ENCODE measurements at places on chromosomes 7 and 10.

DNA sequence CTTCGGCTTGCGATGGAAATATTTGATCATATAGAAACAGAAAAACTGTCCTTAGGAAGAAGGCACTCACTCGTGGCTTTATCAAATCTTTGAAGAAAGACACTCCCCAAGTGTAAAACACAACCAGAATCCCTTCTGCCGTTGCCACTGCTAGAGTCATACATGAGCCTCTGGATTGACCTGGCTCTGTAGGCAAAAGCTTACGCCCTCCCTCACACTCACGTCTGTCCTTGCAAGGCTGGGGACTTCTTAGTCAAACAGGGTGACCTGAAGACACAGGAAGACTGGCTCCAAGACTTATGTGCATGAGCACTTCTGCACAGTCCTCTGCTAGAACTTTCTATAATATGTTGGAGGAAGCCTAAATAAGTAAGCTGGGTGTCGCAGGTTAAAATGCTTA, 135.4 kb upstream of the MDFIC start:
- no peak for DNase-seq

GRCh38 chr10:3774814-3775695, 10.0 kb downstream of the KLF6 start:
- DNase-seq: no peak

DNA sequence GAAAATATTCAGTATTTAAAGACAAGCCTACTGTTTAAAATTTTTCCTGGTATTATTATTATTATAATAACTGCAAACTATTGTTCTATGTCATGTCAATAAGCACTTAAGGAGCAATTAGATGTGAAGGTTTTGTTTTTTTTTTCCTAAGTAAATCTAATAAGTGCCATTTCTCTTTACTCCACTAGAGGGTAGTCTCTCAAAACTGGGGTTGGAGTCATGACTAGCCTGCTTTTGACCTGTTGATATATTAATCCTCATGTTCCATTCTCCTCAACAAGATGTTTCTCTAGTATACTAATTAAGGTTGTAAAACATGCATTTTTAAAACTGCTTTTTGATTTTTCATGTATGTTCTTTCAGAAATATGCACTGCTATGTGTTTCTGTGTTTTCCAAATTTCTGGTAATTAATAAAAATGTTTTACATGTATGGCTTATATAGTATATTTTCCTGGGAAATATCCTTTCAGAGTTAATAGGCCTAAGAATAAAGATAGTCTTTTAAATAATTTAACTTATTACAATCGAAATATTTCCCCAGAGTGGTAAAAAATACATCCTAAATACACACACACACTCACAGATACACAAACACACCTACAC, 1.0 kb upstream of the LRRN3 start:
- DNase-seq: no peak

GRCh38 chr10:109762555-109762954, 160.8 kb downstream of the XPNPEP1 start:
- DNase-seq: no peak

GRCh38 chr10:30037620-30038336, 21.6 kb downstream of the JCAD start:
- no peak for DNase-seq

DNA sequence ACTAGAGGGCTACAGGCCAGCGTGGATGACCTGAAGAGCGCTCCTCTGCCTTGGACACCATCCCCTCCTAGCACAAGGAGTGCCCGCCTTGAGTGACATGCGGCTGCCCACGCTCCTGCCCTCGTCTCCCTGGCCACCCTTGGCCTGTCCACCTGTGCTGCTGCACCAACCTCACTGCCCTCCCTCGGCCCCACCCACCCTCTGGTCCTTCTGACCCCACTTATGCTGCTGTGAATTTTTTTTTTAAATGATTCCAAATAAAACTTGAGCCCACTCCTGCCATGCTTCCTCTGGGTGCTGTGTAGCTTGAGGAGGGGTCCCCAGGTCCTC, 4.5 kb downstream of the SNCG start:
- DNase-seq: no peak

GRCh38 chr7:155861480-155861868, 49.2 kb upstream of the SHH start:
- DNase-seq: no peak

- no peak for DNase-seq
These were observed 279.1 kb downstream of the PHF14 start for GRCh38 chr7:11252705-11253272.

DNA sequence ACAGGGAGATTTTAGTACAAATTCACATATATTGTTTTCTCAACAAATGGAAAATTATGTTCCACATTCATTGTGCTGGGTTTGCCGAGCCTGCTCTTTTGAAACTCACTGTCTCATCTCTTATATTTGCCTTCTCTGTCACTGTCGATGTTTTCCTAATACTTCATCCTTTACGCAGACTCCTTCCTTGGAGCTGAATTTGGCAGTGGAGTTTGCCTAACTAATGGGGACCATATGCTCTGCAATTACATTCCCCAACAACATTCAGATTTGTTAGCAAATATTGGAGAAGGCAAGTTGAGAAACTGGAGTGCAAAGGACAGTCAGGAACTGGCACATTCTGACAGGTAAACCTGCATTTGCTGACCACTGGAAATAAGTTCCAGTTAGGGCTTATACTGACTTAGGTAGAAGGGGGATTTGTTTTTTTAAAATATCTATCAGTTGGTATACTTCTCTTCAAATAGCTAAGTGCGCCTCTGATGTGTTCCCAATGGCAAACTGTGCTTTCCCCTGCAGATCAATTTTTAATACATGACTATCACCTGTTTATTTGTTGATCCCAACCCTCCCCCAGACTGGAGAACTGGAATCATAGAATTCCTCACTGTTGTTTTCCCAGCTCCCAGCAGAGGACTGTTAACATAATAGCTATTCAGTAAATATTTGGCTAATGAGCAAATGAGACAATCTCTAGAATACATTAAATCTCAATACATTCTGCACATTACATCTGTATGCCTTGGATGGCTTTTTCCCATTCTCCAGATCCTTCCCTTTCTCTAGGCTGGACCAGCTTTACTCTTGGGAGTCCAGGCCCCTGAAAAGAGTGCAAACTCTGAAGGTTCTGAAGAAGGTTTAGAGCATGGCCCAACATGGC, 769.3 kb downstream of the KCNMA1 start:
- DNase-seq: no peak

GRCh38 chr10:98423691-98424120, 8.7 kb upstream of the PYROXD2 start:
- DNase-seq: no peak

- DNase-seq: peak; percentile 5
These were observed 488 bp downstream of the EIF4H start for GRCh38 chr7:74174606-74175082.

DNA sequence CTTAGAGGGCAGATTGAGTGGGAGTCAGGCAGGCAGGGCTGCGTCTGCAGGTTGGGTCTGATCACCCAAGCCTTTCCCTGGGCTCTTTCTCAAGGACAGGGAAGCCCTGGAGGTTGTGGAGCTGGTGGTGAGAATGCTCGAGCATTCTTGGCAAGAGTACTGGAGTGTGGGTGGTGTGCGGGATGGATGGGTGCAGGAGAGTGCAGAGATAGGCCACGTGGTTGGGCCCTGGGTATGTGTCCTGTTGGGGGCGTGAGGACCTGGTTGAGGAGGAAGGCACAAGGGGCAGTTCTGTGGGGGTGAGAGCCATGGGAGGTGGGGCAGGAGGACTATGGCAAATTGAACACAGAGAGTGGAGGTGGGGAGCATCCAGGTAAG, 135.9 kb downstream of the PTPN20 start:
- DNase-seq: no peak

- no peak for DNase-seq
These were observed 201.9 kb upstream of the KAT6B start for GRCh38 chr10:74624501-74624900.

DNA sequence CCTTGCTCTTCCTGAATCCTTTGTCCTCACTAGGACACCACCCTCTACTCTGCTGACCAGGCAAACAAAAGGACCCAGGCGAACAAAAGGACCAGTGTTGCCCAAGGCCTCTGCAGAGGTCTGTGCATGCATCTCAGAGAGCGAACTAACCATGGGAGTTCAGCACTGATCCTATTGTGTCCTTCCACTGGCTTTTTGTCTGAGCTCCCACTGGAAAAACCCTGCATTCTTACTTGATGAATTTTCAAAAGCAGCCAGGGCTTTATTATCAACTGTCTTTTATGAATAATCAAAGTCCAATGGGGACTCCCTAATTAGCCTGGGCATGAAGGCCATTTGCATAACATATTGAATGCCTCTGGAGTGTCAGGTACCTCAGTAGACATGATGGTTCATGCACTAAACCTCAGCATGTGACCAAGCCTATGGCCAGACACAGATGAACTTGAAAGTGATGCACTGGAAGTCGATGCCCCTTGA, 140.6 kb downstream of the KCNMA1 start:
- DNase-seq: no peak

DNA sequence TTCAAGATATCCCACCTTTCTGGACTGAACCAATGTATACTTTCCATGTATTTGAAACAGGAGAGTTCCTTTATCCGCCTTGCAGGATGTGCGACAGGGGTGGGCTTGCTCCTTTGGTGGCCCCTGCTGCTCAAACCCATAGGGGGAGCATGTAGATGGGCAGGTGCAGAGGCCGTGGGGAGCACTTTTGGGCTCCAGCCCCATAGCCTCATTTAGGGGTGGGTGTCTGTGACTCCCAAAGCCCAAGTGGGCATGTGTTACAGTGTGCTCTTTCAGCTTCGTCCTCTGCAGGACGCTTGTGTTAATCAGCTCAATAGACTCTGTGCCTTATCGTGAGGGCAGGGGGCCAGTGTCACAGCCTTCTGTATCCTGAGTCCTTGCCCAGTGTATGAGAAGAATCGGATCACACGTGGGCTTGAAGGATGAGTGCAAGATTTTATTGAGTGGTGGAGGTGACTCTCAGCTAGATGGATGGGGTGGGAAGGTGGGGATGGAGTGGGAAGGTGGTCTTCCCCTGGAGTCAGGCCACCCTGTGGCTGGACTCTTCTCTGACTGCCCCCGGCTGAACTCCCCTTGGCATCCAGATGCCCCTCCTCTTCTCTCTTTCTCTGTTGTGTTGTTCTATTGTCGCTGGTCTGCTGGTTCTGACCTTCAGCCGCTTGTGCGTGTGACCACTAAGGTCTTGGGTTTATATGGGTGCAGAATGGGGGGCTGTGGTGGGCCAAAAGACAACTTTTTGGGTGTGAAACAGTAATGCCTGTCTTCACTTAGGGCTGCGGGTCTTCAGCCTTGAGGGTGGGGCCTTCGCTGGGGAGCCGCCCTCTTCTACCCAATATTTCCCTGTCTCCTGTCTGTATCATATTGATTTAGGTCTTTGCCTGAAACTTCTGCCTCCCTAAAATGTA, 262.2 kb downstream of the GLRX3 start:
- DNase-seq: no peak

- DNase-seq: no peak
These were observed 25.0 kb downstream of the IGF2BP3 start for GRCh38 chr7:23445326-23445725.

DNA sequence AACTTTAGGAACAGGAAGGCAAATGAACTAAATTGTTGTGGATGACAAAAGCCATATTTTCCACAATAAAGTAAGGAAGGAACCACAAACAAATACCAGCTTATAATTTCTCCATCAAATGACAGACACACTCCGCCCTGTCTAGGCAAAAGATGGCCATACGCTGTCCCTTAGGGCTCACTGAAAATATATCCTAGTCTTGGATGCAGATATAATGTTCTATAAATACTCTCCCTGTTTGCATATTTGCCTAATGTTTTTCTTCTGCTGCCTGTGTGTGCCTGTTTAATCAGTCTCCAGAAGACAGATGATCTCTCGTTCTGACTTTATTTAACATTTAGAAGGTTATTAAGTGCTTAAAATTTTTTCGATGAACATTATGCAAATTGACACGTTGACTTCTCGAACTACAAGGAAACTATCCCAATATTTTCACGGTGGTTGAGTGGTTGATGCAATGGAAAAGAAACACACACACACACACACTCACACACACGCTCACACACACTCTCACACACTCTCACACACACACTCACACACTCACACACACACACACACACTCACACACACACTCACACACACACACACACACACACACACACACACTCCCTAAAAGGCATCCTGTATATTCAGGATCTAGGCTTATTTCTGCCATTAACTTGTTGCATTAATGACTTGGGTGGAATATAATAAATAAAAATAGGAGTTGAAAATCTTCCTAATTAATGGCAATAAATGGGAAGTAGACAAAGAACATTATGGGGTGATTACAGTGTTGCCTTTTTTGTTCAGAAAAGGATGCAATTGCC, 297.1 kb downstream of the PRPF18 start:
- DNase-seq: no peak

DNA sequence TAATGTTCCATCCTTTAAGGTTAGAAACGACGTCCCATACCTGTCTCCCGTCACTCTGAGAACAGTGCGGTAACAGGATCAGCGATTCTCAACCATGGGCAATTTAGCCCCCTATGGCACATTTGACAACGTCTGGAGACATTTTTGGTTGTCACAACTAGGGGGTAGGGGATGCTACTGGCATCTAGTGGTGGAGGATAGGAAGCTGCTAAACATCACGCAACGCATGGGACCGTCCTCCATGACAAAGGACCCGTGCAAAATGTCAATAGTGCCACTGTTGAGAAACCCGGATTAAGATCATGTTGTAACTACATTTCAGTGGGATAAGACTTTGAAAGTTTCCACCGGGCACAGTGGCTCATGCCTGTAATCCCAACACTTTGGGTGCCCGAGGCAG, 5.0 kb upstream of the PAXIP1 start:
- DNase-seq: no peak

DNA sequence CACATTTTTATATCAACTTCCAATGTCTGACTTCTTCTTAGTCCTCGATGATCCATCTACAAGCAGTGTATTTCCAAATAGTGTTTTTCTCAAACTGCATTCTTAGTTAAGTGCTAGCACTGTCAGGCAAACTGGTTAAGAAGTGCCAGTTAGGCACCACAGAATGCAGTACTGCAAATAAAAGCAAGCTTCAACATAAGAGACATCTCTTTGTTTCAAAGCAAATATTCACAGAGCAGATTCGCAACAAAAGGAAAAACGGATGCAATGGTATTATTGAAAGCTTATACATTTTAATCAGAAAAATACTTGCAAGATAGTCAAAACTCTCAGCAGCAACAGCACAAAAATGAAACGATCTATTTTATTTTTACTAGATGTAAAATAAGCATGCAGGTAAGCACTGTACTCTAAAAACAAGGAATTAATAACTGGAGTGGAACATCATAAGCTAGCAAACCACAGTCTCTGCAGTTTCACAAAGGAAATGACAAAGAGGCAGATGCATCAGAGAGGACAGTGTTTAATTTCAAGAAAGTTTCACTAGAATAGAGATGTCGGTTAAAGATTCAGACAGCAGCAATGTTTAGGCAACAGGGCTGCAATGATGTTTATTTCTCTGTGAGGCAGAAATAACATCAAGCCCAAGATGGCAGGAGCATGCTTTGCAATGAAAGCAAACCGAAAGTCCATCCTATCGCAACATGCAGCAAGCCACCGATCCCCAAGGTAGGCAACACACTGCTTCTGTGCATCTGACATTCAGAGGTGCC, 82.0 kb downstream of the FGFR2 start:
- no peak for DNase-seq

DNA sequence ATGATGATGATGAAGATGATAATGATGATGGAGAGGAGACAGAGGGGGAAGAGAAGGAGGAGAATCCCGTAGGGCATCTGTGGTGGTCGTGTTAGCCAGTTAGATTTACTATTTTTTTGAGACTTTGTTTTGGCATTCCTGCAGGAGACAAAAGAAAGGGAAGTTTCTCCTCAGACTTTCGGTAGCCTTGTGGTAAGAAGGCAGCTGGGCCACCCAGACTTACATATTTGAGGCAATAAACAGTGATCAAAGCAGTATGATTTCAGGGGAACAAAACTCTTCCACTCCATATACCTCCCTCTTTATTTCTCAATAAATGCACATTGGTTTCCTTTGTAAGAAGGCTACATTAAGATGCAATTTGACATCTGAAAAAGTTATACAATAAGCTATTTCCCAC, 32.4 kb upstream of the BICC1 start:
- no peak for DNase-seq

Data from stimulated activated CD8-positive, alpha-beta memory T cell treated with anti-CD3 and anti-CD28 coated beads, Interleukin-7, amount 100 ng/mL, for 48 hours (primary cell).